ENCODE measurements at places on chromosomes 6 and 20.

GRCh38 chr6:110557199-110557598 lies 80.8 kb upstream of the SLC22A16 start:
- no peak for DNase-seq

- no peak for DNase-seq
These were observed 2.2 kb upstream of the BFSP1 start for GRCh38 chr20:17533396-17533795.

DNA sequence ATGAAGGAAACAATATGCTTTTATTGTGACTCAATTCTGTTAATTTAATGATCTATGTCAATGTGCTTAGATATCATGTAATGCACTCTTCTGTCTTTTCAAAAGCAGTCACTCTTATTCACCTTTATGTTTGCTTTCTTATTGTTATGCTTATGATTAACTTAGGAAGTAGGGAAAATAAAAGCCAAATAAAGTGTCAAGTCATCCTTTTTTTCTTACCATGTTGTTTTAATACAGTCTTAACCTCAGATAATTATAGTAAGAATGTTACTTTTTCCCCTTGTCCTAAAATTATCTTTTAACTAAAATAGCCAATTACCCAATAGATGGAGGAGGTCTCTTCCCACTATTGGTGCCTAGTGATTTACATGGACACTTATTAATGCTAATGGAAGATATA lies 72.6 kb downstream of the TFAP2B start:
- DNase-seq, result no peak

- DNase-seq, result no peak
These were observed 222.1 kb upstream of the UFL1 start for GRCh38 chr6:96299525-96299924.

DNA sequence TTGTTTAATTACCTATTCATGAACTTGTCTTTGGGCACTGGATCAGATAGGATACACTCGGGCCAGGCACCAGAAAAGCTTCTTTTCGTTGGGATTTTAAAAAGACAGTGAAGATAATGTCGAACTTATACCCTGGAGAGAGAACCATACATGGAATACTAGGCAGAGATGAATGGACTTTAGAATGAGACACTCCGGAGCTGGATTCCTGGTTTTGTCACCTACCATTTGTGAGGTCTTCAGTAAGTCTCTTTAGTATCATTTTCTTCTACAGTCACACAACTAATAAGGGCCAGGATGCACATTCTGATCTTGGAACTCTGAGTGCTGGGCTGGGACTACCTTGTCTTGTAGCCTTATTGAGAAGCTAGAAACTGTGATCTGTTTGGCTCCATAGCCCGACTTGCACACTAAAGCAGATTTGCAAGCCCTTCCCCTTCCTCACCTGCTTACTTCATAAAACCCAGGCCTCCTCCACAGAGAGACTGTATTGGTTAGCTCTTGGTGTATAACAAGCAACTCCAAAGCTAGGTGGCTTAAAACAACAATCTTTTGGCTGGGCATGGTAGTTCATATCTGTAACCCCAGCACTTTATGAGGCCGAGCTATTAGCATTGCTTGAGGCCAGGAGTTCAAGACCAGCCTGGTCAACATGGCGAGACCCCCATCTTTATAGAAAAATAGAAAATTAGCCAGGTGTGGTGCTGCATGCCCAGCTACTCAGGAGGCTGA lies 7.4 kb upstream of the IFT52 start:
- no peak for DNase-seq
